ENCODE measurements at places on chromosomes 3 and 15. TPM values are rescaled to one million over a fixed set of nuclear protein-coding genes. Genes with fewer than 3 reads are reported as not detected.

Gene PSMA4
- 183 TPM for polyA plus RNA-seq

Gene ISG20
- polyA plus RNA-seq, result 9.1 TPM

Gene RYR3
- polyA plus RNA-seq, result 5.1 TPM

GRCh38 chr3:39962581-39962980 is 153.2 kb downstream of the MYRIP start:
- no peak for DNase-seq

DNA sequence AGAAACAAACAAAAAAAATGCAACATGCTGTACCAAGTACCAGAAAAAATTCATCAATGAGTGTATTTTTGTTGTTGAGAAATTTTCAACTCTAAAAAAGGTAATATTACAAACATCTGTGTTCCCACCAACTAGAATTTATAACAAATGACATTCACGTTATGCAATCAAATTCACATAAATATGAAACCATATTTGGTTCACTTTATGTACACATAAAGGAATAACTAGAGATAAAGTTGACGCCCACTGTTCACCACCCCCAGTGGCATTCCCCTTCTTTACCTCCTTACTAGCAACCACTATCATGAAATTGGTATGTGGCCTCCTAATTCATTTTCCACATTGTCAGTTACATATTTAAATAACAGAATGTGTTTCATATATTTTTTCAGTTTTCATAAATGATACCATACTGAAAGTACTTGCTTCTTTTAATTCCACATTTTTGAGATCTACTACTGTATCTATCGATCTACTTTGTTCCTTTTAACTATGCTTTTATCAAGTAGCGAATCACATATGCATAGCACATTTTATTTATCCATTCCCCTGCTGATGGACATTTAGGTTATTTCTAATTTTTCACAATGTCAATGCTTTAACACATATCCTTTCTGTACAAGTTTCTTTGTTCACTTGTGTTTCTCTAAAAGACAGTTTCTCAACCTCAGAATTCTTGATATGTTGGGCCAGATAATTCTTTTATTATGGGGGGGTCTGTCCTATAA is 34.5 kb downstream of the TBC1D5 start:
- DNase-seq, result no peak

DNA sequence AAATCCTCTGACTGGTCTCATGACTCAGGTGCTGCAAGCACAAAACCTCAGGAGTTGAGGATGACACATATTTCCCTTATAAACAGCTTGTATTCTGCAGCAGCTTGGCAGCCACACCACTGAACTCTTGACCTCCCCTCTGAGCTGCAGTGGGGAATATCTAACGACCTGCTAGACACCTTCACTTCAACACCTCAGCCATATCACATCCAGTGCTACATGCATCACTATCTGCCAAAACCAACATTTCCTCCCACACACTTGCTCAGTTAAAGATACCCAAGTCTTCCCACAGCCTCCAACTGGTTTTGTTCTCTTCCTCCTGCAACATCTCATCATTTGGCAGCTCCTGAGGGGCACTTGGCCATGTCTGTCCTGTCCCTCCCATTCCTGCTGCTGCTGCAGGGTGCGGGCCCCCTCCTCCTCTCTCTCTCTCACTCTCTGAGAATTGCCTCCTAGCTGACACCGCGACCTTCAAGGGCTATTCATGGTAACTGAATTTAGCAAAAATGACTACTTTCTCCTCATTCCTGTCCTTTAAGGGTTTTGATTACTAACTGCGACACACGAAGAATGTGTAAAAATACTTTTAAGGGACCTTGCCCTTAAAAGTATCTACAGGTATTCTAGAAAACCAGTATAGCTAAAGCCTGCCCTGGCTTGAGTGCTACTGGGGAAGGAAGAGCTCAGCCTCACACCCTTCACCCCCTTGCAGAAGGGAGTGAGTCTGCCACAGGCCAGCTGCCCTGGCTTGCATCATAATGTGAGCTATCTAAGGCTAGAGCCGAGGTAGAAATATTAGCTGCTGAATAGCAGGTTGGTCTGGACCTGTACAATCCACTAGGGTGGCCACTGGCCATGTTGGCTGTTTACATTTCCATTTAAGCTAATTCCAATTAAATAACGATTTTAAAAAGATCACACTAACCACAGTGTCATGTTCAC is 5.0 kb upstream of the CCR9 start:
- no peak for DNase-seq

- no peak for DNase-seq
Observed at GRCh38 chr3:39541917-39542329, 74.4 kb downstream of the MOBP start.

All from urinary bladder (tissue), 4 donors.